SHP77 (cell line): ENCODE measurements at places on chromosomes 11 and 22.
A peak's percentile ranks its signal among the peaks of the same experiment; 100 is the strongest.

GRCh38 chr11:37595845-37596244 lies 997.8 kb upstream of the RAG2 start:
- no peak for DNase-seq

DNA sequence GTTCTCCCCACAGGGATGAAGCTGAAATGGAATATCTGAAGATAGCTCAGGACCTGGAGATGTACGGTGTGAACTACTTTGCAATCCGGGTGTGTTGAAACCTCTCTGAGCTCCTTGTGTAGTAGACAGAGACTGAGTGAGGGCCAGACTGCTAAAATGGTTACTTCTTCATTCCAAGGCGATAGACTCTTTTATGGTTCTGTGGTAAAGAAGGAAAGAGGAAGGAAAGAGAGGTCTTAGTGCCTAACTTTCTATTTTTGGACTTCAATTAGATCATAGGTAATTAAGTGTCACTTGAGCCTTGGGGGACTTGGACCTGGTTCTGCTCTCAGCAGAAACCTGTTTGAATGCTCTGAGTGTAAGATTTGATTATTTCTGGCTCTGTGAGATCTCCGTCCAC lies 54.7 kb downstream of the NF2 start:
- no peak for DNase-seq

- DNase-seq = no peak
These were observed 28.4 kb upstream of the CACNG2 start for GRCh38 chr22:36731916-36732315.

DNA sequence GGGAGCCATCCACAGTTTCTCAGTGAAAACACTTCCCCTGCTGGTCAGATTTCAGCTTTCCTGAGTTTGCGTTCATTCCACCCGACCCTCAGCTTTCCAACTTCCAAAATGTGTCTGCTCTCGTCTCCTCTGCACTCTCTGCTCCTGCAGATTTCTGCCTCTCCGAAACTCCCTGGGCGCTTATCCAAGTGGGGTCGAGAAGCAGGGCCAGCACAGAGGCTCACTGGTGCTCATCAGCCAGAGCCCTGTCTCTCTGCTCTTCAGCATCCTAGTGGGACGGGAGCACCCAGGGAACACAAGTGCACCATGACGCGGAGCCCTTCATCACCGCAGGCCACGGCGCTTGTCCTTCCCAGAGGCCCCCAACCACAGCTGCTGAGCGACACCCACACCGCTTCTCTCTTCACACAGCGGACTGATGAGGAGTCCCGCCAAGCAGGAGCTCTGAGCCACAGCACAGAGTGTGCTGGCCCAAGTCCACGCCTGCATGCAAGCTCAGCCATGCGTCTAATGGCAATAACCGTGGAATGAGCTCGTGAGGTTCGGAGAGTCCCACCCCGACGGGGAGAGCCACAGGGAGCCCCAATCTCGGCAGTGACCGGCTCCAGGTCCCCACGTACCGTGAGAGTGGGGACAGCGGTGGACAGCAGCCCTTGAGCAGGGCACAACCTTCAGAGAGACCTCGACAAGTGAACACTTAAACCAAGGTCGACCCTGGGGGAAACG lies 27.9 kb upstream of the MOB2 start:
- DNase-seq = no peak

- no peak for DNase-seq
These were observed 7.2 kb downstream of the KCTD21 start for GRCh38 chr11:78181185-78181584.

- DNase-seq = no peak
These were observed 104.5 kb downstream of the RELT start for GRCh38 chr11:73480677-73481076.

- DNase-seq = no peak
These were observed 595 bp downstream of the TRIM66 start for GRCh38 chr11:8681837-8682302.

GRCh38 chr11:14835496-14836492 lies 56.2 kb downstream of the CYP2R1 start:
- no peak for DNase-seq

DNA sequence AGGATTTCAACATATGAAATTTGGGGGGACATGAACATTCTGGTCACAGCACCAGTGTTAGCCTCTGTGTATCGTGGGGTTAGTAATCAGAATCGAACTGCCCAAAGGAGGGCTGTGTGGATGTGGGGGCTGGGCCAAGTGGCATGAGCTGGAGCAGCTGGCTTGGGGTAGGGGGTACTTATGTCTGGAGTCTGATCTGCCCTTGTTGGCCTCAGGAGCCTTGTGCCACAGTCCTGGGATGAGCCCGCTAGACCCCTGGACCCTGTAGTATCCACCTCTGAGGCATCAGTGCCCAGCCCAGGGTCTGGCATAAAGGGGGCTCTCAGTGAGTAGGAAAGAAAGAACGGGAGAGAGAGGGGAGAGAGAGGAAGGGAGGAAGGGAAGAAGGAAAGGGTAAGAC lies 67.3 kb downstream of the LRRC32 start:
- no peak for DNase-seq

DNA sequence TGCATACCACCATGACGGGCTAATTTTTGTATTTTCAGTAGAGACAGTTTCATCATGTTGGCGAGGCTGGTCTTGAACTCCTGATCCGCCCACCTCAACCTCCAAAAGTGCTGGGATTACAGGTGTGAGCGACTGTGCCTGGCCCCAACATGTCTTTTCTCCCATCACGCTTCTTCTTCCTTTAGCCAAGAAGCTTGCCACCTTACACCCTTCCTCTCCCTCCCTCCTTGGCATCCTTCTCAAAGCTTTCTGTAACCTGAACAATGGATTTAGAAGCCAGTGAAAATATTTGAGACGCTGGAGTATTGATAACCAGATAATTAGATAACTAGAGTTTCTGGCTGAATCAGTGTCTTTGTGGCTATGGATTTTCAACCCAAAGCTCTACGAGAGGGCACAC lies 11.3 kb upstream of the NNMT start:
- DNase-seq = no peak

DNA sequence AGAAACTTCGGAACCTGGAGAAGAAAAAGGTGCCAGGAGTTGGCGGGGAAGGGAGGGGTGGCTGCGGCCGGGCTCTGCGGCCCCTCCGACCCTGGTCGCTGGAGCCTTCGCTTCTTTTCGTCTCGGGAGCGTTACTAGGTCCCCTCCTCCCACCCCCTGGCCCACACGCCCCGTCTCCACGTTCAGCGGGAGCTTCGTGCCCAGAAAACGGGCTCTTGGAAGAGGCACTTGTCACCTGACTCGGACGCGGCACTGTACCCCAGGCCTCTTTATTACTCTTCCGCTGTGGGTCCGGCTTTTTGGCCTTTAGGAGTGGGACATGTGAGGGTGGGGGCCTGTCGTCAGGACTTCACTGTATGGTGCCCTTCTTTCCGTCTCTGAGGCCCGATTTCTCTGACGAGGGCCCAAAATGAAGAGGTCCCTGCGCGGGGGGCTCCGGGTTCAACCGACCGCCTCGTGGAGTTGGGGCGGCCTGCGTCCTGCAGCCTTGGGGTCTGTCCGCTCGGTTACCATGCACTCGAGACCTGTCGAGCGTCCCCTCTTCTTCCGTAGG lies 1.2 kb downstream of the CAPRIN1 start:
- no peak for DNase-seq

DNA sequence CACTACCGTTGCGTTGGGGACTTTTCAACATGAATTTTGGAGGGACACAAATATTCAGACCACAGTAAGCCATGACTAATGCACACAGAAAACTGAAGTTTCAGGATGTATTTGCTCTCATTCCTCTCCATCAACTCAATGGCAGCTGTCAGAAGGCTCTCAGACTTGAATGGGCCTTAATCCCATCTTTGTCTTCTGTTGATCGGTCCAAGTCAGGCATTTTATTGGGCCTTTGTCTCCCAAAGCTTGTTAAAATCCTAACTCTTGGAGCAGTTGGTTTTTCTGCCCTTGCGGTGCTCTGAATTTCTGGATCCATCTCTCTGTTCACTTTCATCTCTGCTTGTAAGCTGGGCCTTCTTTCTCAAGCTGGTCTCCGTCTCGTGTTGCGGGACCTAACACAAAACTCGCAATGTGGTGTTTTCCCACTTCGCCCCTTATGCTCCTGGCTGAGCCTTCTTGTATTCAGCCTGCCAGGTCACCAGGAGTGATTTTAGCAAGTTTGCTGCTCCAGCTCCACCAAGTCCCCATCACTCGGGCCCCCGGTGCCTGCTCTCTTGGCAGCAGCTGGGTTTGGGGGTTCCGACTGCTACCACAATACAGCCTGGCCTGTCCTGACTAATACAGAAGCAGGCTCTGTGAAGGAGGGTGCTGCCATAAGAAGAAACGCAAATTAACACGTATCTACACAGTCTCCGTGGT lies 27.0 kb downstream of the TSPAN32 start:
- no peak for DNase-seq

- no peak for DNase-seq
These were observed 13.1 kb downstream of the CCDC34 start for GRCh38 chr11:27349919-27350318.

DNA sequence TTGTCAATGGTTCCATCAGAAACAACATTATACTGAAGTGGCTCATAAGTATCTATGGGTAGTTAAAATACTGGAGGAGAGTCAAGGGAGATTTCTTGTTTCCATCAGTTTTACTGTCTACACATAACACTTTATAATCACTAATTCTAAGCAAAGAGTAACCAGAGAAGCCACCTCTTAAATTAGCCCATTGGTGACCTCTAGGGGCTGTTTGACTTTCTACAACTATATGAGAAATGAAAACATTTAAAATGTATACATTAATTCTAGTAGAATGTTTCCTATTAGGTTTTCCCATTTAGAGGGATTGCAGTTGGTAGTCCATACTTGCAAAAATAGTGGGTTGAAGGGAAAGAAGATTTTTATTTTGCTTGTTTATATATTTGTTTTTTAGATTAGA lies 504.3 kb downstream of the FAM181B start:
- peak; percentile 35 for DNase-seq
